ENCODE measurements at places on chromosomes 4 and X. TPM values are rescaled to one million over a fixed set of nuclear protein-coding genes. Genes with fewer than 3 reads are reported as not detected.
A peak's percentile ranks its signal among the peaks of the same experiment; 100 is the strongest.

Gene CNGA1
- not detected for total RNA-seq

Gene ANAPC10
- total RNA-seq: 27.5 TPM

Gene DRP2
- total RNA-seq: not detected

Gene CCDC110
- 0.34 TPM for total RNA-seq

Gene ZDHHC15
- 0.20 TPM for total RNA-seq

Gene TMEM35A
- not detected for total RNA-seq

Gene RBM46
- not detected for total RNA-seq

Gene DUSP9
- total RNA-seq: not detected

Gene TBCK
- total RNA-seq: 29.0 TPM

Gene TMPRSS11A
- total RNA-seq: not detected

Gene RBM47
- 0.27 TPM for total RNA-seq

Gene NAP1L5
- 17.9 TPM for total RNA-seq

Gene GALNTL6
- not detected for total RNA-seq

Gene LONRF3
- total RNA-seq: 4.9 TPM

Gene ARHGAP24
- 0.30 TPM for total RNA-seq

Gene ITM2A
- total RNA-seq: 236 TPM

Gene STATH
- not detected for total RNA-seq

DNA sequence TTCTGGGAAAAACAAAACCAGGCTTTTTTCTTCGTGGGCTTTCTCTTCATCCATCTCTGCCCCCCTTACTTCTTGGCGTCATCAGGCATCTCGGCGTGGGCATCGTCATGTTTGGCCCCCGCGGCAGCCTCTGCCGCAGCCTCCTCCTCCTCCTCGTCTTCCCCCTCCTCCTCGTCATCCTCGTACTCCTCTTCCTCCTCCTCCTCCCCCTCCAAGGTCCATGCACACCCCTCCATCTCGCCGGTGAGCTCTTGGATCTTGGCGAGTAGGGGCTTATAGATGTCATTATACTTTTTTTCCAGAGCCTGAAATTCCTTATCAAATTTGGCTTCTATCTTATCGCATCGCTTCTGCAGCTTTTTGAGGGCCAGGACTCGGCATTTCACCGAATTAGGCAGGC, 488 bp downstream of the NAP1L5 start:
- no peak for DNase-seq

GRCh38 chrX:150365051-150365989, 2.2 kb downstream of the MAMLD1 start:
- DNase-seq: peak; percentile 49

- no peak for DNase-seq
Measured at GRCh38 chrX:40090050-40090804, 7.5 kb downstream of the BCOR start.

GRCh38 chrX:135295238-135295943, 13.9 kb upstream of the ETDC start:
- peak; percentile 24 for DNase-seq

DNA sequence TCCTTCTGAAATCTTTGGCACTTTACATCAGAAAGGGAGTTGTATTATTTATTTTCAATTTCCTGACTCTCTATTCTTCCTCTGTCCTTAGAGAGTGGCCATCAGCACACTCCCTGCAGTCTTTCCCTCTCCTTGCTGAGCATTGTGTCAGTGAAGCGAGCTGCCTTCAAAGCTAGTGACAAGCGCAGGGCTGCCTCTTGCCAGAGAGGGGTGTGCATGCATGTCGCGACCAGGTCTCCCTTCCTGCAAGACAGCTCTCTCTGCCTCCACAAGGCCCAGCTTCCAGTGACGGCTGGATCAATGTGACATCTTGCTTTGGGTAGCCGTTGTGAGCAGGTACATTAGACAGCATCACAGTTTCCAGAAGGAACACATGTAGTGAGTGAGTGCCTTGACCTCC, 810.9 kb upstream of the TENM3 start:
- DNase-seq: no peak

DNA sequence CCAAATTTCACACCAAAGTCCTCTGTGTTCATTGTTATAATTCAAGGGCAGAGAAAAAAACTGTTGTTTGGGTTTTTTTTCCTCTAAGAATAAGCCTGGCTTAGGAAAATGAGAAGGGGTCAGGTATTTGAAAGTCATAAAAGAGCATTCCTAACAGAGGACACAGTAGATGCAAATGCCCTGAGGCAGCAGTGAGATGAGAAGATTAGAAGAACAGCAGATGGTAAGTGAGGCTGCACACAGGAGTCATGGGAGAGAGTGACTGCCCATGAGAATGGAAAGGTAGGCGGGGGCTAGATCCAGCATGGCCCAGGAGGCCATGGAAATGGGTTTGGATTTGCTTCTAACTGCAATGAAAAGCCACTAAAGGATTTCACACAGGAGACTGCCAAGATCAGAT, 107.5 kb upstream of the RBPJ start:
- no peak for DNase-seq

DNA sequence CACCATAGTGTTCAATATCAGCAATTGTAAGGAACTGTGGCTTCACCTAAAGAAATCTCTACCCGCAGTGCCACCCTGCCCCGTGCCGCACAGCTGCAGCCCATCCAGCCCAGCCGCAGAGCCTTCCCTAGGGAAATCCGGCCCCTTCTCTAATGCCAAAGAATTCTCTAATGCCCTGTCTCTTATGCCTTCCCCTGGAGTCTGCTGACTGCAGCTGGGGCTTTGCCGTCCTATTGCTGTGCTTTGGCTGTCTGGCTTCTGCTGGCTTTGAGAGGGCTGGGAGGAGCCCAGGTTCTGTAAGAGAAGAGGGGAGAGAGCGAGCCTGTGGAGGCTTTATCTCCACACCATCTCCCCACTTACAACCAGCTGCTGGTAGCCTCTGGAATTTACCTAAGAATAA, 85.9 kb upstream of the HELT start:
- DNase-seq: no peak

- DNase-seq: no peak
Measured at GRCh38 chrX:24607616-24608015, 39.5 kb downstream of the PCYT1B start.

DNA sequence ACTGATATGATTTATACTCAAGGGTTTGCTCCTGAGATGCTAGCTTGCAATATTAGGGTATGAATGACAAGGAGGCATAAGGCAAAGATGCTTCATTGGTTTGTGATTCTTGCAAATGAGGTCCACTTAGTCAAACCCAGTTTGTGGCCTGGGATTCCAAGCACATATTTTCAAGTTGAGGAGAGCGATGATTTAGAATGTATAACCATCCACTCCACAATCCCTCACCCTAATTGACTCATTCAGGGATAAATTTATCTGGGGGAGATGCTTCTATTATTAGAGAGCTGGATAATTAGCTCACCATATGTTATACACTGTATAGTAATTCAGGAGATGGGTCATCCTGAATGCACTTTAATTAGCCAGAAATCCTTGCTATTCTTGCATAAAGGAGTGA, 118.3 kb upstream of the PUDP start:
- DNase-seq: no peak

DNA sequence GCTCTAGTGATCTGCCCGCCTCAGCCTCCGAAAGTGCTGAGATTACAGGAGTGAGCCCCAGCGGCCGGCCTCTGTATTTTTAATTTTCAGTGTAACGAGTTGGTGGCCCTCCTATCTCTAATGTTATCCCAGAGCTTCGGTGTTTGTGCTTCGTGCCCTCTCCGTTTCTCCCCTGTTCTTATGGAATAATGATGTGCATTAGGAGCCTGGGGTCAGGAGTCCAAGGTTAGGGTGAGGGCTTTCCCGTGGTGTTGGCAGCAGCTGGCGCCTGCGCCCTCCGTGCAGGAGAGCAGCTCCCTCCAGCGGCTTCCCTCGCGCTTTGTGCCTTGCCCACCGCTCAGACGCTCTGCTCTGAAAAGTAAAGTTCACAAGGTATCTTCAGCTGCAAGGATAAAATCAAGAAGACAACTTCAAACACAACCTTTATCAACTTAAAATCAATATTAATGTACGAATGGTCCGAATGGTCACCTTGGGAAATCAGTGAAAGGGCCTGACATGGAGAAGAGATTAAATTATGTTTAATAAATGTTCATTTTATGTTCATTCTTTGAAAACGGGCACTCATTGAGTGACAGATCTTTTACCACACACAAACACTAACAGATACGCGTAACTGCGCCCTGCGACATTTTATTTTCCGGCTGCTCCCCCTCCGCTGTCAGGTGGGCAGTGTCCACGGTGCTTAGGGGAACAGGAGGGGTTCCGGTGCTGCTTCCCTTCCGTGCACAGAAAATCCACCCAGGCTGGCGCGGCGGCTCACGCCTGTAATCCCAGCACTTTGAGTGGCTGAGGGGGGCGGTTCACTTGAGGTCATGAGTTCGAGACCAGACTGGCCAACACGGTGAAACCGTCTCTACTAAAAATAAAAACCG, 62.4 kb downstream of the TRAPPC11 start:
- DNase-seq: peak; percentile 33

GRCh38 chr4:70360460-70360859, at the start of gene SMR3A:
Gene SMR3A (plus strand): TSS chr4:70360760. CDS start chr4:70362116, 1,356 bp downstream.
- DNase-seq: no peak

DNA sequence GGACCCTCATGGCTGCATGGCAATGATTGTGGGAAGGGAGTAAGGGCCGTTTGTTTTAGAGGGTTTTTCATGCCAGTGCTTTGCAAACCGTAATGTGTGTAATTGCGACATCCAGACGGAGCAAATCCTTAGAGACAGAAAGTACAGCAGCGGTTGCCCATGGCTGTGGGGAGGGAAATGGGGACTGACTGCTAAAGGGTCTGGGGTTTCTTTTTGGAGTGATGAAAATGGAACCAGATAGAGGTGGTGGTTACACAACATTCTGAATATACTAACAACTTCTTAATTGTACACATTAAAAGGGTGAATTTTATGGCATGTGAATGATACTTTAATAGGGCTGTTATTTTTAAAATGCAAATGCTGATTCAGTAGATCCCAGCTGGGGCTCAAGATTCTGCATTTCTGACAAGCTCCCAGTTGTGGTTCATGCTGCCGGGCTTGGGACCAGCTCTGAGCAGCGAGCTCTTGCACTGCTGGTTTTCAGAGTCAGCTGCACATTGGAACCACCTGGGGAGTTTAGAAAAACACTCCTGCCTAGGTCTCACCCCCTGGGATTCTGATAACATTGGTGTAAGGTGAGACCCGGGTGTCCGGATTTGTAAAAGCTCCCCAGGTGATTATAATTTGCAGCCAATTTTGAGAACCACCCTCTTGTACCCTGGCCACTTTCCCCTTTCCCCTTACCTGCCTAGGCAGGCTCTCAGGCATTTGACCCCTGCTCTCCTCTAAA, 47.7 kb downstream of the PRPS1 start:
- peak; percentile 24 for DNase-seq

DNA sequence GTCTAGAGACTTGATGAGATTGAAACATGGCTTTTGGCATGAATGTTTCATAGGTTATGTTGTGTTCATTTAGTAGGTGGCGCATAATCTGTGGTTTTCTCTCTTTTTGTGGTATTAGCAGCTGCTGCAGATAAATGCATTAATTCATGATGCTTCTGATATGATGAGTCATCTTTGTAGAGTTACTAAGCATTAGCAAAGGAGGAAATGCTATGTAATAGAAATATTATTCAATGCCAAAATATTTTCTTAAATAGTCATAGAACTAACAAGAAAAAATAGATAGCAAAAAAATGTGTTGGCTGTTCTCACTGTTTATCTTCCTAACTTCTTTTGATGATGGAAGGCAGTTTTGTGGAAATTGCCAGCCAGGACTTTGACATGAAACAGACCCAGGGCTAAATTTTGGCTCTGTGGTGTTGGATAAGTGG, 3.6 kb downstream of the ZXDB start:
- DNase-seq: no peak

GRCh38 chr4:22191565-22191964, 243.0 kb upstream of the KCNIP4 start:
- DNase-seq: no peak

GRCh38 chr4:184807797-184808712, 17.7 kb downstream of the ACSL1 start:
- DNase-seq: no peak

DNA sequence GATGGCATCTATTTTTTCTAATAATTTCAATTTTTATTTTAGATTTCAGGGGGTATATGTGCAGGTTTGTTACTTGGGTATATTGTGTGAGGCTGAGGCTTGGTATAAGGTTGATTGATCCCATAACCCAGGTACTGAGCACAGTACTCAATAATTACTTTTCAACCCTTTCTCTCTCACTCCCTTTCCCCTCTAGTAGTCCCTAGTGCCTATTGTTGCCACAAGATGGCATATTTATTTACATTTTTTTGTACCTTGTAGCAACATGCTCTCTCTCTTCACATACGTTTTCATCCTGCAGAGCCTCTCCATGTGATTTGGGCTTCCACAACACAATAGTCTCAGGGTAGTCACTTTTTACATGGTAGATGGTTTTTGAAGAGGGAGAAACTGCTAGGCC, 172.0 kb downstream of the ATOH1 start:
- no peak for DNase-seq

- no peak for DNase-seq
Measured at GRCh38 chrX:112789931-112790330, 50.7 kb downstream of the AMOT start.

DNA sequence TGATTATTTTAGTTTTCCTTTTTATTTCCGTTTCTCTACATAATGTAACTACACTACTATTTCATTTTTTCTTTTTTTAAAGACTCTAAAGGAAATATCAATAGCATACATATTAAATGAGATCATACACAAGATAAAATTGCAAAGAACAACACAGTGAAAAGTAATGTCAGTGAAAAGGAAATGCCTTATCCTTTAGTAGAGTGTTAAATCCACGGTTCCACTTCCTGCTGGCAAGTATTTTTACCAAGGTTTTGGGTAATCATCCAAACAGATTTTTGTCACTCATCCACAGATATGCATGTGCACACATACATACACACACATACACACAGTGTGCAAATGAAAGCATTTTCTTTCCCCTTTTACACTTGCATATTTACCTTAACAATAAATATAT, 548.9 kb downstream of the PPP4R3C start:
- no peak for DNase-seq

DNA sequence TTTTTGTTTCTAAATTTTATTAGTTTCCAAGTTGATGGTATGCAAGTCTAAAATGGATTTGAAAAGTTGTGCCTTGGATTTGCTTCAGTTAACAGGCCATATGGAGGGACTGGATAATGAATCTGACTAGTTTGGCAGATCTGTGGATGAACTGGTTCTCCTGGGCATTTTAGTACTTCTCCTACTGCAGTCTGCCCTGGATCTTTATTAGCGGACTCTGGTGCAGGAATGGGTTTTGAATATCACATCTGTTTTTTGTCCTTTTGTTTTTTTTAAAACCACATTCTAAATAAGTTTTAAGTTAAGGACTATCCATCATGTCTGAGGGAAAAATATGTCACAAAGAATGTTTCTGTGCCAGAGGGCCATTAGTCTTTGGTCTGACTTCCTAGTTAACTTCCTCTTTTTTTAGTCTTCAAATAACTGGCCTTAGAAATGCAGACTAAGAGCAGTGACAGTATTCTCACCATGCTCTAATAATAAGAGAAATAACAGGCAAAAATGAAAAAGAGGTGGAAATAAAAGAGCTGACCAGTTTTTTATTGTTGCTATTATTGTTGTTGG, 13.9 kb upstream of the DCK start:
- DNase-seq: no peak

Measured in CD4-positive, alpha-beta T cell (primary cell).